ENCODE measurements at places on chromosomes 4 and X.

GRCh38 chr4:6703786-6704185 lies 5.9 kb downstream of the MRFAP1L1 start:
- DNase-seq: no peak

DNA sequence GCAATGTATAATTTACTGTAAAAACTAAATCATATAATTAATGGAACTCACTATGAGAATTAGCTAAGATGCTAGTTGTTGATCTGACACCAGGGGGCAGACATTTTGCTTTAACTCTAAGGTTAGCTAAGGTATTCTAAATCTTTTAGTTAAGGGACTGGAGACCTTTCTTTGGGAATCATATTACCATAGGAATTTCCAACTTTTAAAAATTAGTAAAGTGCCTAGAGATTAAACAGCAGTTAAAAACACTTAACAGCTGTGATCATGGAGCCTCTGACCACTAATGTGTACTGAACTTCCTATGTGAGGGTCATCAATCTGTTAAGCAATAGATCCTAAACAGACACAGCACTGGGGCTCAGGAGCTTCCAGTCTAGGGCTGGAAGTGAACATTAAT lies 226.6 kb downstream of the NSUN7 start:
- DNase-seq: no peak

- DNase-seq: no peak
Observed at GRCh38 chr4:7003879-7004240, 39.3 kb upstream of the TADA2B start.

DNA sequence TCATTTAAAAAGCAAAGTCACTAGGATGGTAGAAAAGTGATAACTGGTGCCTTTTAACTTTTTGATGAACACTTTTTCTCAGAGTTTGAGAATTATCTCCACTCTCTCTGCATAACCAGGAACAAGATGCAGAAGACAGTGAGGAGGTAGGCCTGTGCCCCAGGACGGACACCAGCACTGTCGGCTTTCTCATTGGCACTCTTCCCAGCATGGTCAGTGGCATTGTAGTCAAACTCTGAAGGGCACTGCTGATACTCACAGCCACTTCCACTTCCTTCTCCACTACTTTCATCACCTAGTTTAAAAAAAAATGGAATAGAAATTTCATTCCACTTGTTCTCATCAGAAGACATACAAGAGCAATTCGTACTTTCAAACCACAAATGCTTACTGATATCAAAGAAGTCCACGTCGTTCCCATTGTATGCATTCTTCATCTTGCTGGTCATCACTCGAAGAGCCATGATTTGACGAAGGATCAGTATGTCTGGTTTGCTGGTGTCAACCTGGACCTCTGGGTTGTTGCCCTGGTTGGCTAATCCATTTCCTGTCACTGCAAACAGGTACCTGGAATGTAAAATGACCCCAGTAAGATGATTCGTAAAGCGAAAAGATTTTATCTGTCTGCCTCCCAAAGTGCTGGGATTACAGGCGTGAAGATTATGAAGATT lies 84.8 kb upstream of the TFDP3 start:
- no peak for DNase-seq

DNA sequence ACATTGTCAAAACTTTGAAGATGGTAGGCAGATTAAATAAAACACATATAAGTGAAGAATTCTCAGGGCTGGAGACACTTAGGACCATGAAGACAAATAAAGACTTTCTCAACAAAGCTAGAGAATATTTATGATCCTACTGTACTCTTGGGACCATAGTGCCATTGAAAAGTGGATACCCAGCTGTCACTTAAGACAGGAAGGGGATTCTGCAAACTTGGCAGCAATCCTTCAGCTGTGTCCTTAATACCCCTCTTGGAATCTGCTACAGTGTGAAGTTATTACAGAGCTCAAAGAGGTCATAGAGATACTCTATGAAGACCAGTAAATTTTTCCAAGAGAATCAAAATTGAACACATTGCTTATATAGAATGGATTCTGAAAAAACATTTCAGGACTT lies 24.3 kb downstream of the PDE5A start:
- no peak for DNase-seq

Data from Peyer's patch (tissue), 4 donors.